ENCODE measurements at places on chromosomes 5 and 9.

DNA sequence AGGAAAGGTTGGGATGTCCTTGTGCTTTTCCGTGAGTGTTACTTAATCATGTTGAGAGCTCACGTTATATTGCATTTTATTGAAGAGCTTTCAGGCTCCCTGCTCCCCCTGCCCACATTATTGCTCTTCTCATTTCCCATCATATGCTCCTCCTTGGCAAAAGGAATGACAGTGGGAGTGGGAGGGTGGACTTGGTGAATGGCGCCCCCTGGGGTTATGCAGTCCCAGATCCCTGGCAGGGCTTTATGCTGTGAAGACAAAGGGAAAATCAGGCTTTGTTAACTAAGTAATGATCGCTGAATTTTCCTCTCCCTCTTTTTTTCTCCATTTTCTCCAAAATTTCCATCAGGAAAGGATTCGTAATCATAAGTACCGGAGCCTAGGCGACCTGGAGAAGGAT, 166.6 kb downstream of the SMARCA2 start:
- no peak for DNase-seq

- no peak for DNase-seq
Observed at GRCh38 chr5:108561416-108562204, 179.7 kb upstream of the FBXL17 start.

GRCh38 chr5:74107899-74108298, 481.9 kb downstream of the ARHGEF28 start:
- no peak for DNase-seq

GRCh38 chr5:109953761-109954160, 264.0 kb downstream of the MAN2A1 start:
- DNase-seq = no peak

DNA sequence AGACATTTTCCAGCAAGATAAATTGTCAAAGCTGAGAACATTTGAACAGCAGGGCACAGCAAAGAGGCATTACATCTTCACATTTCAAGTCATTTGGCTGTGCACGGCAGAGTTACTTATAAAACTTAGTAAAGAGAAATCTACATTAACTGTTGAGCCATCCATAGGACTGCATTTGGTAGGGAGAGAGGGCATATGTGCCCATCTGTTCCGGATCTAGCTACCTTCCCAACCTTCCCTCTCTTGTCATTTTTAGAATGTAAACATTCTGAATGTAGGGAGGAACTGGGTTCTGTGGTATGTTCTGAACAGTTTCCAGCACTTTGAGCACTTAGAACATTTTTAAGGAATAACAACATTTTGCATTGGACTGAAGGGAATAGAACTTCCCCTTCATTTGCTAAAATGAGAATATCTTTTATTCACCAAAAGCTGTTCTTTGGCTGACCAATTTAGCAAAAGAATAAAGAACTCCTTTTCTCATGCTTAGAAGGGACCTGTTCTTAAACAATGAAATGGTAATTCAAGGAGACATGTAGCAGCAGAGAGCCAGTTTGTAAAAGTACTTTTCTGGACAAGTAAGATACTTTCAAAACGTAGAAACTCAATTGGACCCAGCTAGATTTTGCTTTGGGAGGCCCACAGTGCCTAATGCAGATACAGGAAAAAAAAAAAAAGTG, 104.4 kb downstream of the CETN3 start:
- DNase-seq = no peak

DNA sequence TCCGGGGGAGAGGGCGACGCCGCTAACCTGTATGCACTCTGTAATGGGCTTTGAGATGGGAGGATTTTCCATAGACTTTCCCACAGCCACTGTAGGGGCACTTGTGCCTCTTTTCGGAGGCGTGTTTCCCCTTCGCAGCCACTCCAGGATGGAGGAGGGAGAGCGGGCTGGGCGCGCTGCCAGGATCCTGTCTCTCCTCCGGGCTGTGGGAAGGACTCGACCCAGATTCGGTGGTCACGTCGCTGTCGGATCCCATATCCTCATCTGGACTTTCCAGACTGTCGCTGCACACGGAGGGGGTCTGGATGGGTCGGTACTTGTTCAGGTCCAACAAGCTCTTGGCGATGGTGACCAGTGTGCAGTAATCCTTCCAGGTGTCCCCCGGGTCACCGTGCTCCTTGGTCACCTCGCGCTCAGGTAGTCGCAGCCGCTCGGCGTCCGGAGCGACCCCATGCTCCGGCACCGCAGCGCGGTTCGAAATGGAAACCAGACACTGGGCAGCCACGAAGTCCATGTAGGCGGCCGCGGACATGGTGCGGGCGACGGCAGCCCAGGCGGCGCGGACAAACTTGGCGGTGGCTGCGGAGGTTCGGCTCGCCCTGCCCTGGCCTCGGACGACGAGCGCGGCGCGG, 1.5 kb downstream of the KLF9 start:
- no peak for DNase-seq

DNA sequence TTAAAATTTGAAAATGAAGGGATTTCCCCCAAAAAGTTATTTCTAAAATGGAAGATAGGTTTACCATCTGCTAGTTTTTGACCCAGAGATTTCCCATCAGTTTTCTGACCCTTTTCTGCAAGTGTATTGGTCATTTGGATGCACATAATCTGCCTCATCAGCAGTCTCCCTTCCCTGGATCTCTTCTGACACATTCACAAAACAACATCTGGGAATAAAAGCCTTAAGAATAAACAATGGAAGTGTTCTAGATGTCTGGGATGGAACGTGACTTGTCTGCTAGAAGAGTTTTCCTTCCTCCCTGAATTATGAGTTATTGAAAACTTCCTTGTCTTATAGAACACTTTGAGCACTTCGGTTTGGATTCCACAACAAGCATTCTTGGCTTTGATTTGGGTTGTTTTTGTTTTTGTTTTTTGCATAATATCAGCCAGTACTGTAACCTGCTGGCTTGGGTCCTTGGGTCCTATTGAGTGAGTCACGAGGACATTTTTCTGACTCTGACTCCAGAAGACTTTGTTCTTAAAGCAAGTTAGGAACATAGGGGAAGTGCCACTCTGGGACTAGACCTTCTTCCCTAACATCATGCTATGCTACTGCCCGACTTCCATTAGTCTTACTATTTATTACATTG, 18.2 kb upstream of the ESM1 start:
- DNase-seq = no peak

GRCh38 chr5:96431376-96432187, 1.5 kb downstream of the PCSK1 start:
- DNase-seq = no peak

DNA sequence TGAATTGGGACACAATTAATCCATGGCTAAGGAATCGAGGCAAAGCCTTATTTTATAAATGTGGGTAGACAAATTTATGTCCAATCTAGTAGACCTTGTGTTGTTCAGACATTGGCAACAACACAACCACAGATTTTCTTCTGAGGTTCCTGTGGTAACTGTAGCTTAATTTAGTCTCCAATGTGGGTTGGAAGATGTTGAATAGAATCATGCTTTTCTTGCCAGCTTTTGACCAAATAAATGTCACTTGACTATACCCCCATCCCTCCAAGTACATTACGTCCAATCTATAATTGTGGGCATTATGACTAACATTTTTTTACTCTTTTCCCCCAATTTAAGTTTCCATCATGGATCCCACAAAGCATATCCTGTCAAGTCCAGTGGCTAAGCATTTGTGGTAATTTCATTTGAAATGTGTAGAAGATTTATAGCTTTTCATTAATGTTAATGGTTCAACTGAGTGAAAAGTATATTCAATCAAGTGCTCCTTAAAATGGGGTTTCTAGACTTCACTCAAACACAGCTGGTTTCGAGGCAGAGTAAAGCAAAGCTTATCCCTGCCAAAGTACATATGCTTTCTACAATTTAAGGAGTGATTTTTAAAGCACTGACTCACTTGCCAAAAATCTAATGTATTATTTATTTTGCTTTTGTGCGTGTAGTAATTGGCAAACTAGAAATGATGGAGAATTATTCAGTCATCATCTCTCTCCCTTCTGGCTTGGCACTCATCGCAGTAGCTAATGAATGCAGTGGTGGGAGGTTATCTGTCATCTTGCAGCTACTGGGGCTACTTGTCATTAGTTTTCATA, 141.8 kb downstream of the FAM174A start:
- DNase-seq = no peak

GRCh38 chr5:151708126-151708525, 21.4 kb upstream of the SPARC start:
- no peak for DNase-seq

- no peak for DNase-seq
Observed at GRCh38 chr9:111649016-111649415, 12.4 kb upstream of the GNG10 start.

DNA sequence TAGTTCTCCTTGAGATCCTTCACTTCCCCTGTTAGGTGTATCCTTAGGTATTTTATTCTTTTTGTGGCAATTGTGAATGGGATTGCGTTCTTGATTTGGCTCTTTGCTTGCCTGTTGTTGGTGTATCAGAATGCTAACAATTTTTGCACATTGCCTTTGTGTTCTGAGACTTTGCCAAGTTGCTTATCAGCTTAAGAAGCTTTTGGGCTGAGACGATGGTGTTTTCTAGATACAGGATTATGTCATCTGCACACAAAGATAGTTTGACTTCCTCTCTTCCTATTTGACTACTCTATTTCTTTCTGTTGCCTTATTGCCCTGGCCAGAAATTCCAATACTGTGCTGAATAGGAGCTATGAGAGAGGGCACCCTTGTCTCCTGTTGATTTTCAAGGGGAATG, 609.4 kb upstream of the COX7C start:
- no peak for DNase-seq

DNA sequence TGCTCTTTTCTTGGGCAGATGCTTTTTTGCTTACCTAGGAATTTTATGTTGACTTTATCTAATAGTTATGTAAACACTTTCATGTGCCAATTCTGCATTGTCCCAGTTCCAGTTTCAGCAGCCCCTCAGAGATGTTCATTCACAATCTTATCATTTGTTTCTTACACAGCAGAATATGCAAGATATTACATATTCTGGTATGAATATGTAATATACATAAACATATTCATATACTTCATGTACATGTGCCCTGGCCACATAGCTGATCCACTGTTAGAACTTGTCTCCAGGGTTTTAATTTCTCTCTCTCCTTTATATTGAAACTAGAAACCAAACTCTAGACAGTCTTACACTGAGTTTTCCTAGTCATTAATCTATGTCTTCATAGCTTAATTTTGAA, 90.2 kb upstream of the PARP8 start:
- DNase-seq = no peak

DNA sequence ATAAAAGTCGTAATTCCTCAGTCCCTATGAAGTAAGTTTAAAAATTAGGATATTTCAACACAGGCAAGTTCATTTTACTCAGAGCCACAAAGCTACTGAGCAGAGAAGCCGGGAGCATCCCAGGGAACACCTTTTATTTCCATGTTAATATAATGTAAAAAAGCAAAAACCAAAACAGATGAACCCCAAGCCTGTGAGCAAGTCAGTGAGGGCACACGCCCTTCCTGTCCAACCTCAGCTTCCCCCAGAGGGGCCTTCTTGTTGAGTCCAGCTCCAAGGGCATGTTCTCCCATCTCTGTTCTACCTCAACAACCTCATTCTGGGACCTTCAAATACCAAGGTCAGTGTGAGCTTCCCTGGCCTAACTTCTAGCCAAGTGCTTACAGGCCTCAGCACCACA, 24.8 kb downstream of the NSUN2 start:
- no peak for DNase-seq

GRCh38 chr5:110686270-110686669, 40.2 kb downstream of the TMEM232 start:
- no peak for DNase-seq

- no peak for DNase-seq
Observed at GRCh38 chr5:121108725-121109124, 644.6 kb downstream of the PRR16 start.

DNA sequence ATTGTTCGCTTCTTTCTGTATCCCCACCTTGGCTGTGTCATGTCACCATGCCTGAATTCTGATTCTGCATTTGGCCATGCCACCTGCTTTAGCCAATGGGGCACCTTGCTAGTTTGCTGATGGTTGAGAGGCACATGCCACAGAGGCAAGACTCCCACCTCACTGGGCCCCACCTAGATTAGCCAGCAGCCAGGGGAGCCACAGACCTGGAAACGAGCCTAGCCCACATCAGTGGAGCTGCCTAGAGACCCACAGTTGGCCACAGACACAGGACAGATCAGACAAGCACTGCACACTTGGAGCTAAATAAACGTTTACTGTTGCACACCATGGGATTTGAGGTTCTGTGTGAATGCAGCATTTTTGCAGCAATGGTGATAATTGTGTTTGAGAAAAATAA, 252.1 kb downstream of the LURAP1L start:
- no peak for DNase-seq

DNA sequence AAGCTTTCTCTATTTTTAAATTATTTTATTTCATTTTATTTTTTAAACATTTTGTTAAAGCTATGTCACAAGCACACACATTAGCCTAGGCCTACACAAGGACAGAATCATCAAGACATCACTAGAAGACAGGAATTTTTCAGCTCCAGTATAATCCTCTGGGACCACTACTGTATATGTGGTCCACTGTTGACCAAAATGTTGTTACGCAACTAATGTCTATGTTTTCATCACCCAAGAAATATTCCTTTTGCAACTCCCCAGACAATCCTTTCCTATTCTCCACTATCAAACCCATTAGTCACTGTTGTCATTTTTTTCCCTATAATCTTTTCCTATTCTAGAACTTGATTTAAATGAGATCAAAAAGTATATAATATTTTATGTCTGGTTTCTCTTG, 2371.7 kb upstream of the C9orf72 start:
- DNase-seq = no peak

- no peak for DNase-seq
Observed at GRCh38 chr5:73387149-73387591, 61.4 kb downstream of the FOXD1 start.

GRCh38 chr5:147046894-147047293, 168.3 kb upstream of the PPP2R2B start:
- no peak for DNase-seq

DNA sequence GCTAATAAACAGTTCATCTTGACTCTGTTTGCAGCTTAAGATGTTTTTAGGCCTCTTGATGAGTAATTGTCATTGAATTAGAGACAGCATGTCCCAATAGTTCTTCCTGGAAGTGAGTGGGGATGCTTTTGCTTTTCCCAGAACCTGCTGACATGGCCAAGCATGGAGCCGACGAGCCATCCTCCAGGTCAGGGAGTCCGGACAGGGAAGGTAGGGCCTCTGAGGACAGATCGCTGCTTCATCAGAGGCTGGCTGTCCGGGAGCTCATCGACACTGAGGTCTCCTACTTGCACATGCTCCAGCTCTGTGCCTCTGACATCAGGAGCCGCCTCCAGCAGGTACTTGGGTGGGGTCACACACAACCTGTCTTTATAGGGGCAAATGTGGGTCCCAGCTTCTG, 16.3 kb downstream of the ARHGEF37 start:
- DNase-seq = no peak

- DNase-seq = no peak
Observed at GRCh38 chr9:106954974-106955850, 92.2 kb downstream of the ZNF462 start.

GRCh38 chr9:4788703-4789102, 4.0 kb upstream of the RCL1 start:
- no peak for DNase-seq

- no peak for DNase-seq
Observed at GRCh38 chr9:8855046-8855445, 1055.5 kb upstream of the DMAC1 start.

All from activated CD4-positive, CD25-positive, alpha-beta regulatory T cell treated with anti-CD3 and anti-CD28 coated beads, Interleukin-2, amount 50 U/mL, for 16 hours (primary cell).